Left ventricle myocardium superior (tissue), 1 donor: ENCODE measurements at places on chromosomes 1 and 21.

- no peak for DNase-seq
Measured at GRCh38 chr1:205275133-205275532, 46.4 kb downstream of the NUAK2 start.

DNA sequence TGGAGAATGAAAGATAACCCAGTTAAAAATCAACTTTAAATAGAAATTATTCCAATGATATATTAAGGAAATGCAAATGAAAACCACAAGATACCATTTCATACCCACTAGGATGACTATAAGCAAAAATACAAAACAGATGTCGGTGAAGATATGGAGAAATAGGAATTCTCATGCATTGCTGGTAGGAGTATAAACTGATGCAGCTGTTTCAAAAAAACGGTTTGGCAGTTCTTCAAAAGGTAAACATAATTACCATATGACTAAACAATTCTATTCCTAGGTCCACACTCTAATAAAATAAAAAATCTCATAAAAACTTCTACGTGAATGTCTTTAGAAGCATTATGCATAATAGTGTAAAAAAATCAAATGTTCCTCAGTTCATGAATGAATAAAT lies 763.3 kb upstream of the BRINP3 start:
- DNase-seq, result no peak

DNA sequence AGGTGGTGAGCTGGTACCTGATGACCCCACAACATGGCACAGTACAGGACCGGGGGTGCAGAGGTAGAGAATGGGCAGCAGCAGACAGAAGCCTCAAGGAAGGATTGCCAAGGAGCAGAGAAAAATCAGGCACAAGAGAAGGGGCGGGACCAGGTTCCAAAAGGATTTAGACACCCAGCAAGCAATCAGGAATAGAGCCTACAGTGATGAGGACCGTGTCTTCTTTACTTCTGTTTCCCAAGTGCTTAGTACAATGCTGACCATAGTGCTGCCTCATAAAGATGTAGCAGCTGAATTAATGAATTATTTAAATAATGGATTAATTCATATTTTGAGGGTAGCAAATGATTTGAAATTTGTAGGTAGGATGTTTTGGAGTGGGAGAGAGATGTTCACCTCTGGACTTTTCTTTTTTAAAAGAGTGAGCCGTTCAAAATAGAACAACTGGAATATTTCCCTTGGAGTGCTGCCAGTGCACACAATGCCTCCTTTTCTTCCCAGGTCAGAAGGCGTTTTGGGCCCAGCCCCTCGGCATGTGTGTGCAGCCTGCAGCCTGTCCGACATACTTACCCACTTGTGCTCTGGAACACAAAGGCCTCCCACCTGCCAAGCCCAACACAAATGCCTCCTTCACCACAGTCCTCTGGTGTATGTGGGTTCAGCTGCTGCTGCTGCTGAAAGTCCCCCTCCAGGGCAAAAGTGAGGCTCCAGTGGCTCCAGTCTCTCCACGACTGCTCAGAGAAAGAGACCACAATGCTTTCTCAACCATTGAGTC lies 19.6 kb downstream of the KANK4 start:
- no peak for DNase-seq

- no peak for DNase-seq
Measured at GRCh38 chr1:232016616-232017015, 390.0 kb downstream of the DISC1 start.

DNA sequence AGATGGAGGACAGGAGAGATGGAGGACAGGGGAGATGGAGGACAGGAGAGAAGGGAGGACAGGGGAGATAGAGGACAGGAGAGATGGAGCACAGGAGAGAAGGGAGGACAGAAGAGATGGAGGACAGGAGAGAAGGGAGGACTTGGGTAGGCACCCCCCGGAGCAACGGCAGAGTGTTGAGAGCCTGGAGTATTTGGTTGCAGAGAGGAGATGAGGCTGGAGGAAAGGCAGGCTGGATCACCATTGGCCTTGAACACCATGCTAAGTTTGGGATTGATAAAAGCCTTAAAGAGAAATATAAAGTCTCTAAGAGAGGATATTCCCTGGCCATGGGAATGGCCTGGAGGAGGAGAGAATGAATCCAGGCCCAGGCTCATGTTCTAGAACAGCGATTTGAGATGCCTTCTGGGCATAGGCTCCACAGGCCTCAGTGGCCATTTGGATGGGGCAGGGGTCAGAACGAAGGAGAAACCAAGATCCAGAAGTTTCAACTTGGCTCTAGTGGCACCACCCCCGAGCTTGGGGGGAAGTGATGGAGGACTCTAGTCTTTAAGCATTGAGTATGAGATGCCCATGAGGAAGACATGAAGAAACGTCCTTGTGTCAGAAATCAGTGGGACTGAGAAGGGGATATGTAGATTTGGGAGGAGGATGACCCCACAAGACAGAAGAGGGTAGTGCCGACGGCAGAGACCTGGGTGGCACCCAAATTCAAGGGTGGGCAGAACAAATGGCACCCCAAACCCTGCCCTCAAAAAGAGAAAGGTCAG lies 47.9 kb upstream of the EDN2 start:
- DNase-seq, result no peak

- no peak for DNase-seq
Measured at GRCh38 chr1:76548513-76549100, 318.7 kb upstream of the ST6GALNAC5 start.

- no peak for DNase-seq
Measured at GRCh38 chr1:9316080-9316444, 23.4 kb downstream of the SPSB1 start.

GRCh38 chr1:59556398-59556797 lies 258.4 kb upstream of the HOOK1 start:
- no peak for DNase-seq

- DNase-seq, result no peak
Measured at GRCh38 chr1:207789792-207790787, 38.2 kb downstream of the CD46 start.

DNA sequence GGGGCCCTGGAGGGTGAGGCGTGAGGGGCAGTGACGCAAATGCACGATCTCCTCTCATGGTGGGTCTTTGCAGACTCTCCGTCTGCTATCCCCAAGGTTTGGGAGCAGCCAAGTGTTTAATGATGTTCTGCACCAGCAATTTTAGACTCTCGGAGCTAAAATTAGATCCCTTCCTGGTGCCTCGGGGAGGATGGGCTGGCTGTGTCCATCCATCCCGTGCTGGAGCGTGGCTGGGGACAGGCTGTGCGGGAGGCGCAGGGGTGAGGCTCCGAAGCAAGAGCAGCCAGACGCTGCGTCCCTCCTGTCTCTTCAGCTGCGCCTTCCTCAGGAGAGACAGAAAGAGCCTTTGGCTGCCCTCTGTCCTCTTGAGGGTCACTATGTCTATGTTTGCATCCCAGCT lies 387.6 kb downstream of the CAMTA1 start:
- DNase-seq, result peak; percentile 61

- DNase-seq, result peak; percentile 66
Measured at GRCh38 chr1:177181631-177182291, 11.0 kb downstream of the BRINP2 start.

GRCh38 chr1:222124602-222125001 lies 382.7 kb upstream of the DUSP10 start:
- no peak for DNase-seq

DNA sequence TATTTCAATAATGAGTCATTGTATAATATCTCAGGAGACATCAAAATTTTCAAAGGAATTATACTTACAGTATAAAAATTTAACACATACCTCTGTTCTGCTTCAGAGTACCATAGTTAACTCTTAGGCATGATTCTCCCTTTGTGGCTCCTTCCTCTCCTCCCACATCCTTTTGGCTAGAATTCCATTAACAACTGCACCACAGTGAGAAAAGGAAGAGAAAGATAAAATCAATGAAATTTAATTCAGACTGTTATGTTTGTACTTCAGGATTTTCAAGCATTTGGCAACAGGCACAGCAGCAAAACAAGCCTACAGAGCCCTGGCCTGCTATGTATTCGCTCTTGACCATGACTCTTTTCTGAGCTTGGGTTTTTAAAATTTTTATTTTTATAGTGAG lies 57.2 kb upstream of the SGIP1 start:
- DNase-seq, result no peak

DNA sequence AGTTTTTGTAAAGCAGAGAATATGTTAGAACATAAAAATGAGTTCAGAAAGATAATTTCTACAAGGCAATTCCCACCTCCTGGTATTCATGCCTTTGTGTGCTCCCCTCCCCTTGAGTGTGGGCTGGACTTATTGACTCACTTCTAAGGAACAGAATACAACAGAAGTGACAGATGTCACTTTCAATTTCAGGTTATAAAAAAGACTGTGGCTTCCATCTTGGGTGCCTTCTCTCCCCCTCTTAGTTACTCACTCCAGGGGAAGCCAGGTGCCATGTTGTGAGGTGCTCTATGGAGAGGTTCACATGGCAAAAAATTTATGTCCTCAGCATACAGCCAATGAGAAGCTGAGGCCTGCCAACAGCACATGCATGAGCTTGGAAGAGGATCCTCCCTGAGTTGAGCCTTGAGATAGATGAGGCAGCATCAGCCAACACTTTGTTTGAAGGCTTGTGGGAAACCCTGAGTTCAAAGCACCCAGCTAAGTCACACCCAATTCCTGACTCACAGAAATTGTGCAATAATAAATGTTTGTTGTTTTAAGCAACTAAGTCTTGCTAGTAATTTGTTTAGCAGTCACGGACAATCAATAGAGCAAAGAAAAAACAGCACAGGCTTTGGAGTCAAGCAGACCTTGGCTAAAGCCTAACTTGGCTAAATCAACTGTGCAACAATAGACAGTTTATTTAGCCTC lies 73.5 kb upstream of the NGF start:
- DNase-seq, result no peak

- DNase-seq, result no peak
Measured at GRCh38 chr1:155389826-155390225, 69.1 kb downstream of the RUSC1 start.

DNA sequence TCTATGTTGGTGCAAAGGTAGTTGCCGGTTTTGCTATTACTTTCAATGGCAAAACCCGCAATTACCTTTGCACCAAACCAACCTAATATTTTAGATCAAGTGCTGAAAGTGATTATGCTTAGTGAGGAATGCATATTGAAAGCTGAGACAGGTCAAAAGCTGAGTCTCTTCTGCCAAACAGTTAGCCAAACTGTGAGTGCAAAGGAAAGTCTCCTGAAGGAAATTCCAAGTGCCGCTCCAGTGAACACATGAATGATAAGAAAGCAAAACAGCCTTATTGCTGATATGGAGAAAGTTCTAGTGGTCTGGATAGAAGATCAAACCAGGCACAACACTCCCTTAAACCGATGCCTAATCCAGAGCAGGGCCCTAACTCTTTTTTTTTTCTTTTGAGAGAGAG lies 83.1 kb upstream of the ERRFI1 start:
- no peak for DNase-seq

GRCh38 chr1:54408147-54409066 lies 2.2 kb upstream of the SSBP3 start:
- no peak for DNase-seq

DNA sequence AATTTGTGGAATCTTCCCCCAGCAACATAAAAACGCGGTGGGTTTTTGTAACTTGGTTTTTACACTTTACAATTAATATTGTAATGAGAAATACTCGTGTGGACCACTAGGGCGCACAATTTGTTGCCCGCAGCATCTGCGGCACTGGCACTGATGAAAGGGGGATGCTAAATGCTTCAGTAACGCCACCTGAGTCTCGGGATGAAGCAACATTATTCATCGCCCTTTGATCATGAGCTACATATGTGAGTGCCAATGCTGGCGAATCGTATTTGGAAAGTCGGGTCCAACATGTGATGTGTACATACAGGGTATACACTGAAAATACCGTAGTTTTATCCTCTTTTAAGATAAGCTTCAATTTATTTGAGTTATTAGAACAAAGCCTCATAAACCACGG lies 34.2 kb upstream of the COX20 start:
- DNase-seq, result no peak

- DNase-seq, result no peak
Measured at GRCh38 chr1:171252482-171252881, 4.2 kb downstream of the FMO1 start.

DNA sequence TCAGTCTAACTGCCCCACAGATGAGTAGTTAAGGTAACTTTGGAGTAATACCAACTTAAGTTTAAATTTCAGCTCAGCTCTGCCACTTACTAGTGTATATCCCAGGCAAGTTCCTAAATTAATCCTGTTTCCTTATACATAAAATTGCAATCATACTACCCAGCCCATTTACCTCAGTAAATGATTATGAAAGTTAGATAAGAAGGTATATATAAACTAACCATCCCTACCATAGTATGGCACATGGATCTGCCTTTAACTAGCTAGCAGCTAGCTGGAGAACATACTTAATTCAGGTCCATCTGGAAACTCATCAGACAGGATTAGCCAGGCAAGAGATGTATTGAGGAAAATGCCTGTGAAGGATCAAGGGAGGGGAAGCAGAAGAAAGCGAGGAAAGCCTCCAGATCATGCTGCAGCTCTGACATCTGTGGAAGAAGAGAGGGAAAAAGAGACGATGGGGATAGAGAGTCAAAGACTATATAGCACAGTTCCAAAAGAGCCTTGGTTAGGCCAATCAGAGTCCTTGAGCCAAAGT lies 8.0 kb upstream of the JAK1 start:
- no peak for DNase-seq

DNA sequence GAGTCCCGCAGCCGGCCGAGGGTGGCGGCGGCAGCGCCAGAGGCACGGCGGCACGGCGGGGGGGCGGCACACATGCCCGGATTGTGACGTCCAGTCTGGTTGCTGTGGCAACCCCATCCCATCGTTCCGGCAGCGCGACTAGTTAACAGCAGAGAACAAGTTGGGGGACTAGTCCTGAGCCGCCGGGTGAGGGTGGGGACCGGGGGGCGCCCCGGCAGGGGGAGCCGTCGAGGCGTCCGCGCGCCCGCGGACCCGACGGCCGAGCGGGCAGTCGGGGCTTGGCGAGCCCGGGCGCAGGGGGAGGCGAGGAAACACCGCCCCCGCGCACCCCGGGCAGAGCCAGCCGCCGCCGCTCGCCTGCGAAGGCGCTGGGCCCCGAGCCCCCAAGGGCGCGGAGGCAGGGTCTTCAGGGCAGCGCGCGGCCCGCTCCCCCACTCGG lies at the start of gene CHD5:
CHD5 (minus strand) TSS at position 54 of the 439 bp plus-strand sequence. CDS start 298 bp downstream, outside the sequence.
- DNase-seq, result no peak

DNA sequence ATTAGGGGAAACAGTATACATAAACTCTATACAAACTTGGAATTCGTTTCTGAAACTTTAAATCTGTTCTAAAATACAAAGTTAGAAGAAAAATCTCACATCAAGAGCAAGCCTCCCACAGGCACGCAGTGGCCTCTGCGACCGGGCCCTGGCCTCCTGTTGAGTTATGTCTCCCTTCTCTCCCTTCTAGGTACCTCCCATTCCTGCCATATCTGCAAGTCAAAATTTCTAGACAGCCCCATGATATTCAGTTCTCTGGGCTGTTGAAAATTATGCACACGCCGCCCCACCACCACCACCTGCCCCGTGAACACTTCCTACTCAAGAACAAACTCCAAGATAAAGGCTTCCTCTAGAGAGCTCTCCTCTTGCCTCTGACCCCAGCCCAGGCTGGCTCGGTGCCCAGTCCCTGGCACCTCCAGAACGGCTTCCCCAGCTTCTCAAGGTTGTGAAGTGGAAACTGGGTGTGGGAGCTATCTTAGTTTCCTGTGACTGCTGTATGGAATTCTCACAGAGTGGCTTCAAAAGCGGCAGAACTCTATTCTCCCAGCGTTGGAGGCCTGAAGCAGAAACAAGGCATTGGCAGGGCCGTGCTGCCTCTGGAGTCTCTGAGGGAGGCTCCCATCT lies 37.7 kb upstream of the LRP8 start:
- DNase-seq, result peak; percentile 49

GRCh38 chr1:209342441-209343175 lies 240.9 kb upstream of the CAMK1G start:
- no peak for DNase-seq

GRCh38 chr1:89566761-89567174 lies 42.1 kb downstream of the LRRC8B start:
- peak; percentile 74 for DNase-seq
